ENCODE measurements at places on chromosomes 1 and 21.

DNA sequence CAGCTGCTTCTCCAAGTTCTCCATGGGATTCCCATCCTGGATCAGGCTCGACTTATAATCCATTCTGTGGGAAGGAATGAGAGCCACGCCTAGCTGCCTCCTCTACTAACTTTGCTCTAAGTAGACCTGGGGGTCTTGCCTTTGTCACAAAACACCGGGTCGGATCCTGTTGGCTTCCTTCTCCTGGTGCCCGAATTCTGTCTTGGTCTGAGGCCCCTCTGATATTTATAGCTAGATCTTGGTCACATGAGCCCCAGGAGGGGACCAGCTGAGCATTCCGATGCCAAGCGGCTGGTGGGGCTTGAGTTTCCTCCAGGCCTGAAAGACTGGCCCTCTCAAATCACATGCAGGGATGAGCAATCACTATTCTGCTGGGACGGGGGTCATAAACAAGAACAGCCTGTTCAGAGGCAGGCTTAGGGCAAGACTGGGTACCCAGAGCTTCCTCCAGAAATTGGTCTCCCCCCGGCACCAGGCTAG, at the start of gene TRIM63:
TRIM63 (minus strand) TSS at position 199 of the 480 bp plus-strand sequence; CDS start at position 63, 136 bp downstream.
- no peak for DNase-seq

- no peak for DNase-seq
These were observed 75.0 kb downstream of the MRPS6 start for GRCh38 chr21:34148419-34148804.

GRCh38 chr1:82507011-82507410, 706.3 kb downstream of the ADGRL2 start:
- DNase-seq, result no peak

GRCh38 chr1:174982971-174983689, 16.6 kb upstream of the CACYBP start:
- no peak for DNase-seq

DNA sequence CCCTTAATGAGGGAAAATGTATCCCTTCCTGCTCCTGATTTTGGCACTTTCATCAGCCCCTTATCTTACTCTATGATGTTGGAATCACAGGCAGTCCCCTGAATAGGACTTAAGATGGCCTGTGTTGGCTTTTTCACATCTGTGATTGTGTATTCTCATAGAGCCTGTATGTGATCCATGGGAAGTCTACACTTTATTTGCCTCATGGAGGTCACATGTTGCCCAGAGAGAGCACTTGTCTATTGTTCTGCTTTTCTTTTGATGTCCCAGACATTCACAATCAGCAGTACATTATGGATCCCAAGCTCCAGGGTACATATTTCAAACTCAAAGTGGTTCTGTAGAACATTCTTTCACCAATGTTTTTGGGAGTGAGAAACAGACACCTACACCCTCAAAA, 885.2 kb upstream of the ADGRL2 start:
- DNase-seq, result no peak

GRCh38 chr1:162397039-162397448, 14.9 kb downstream of the SH2D1B start:
- no peak for DNase-seq

GRCh38 chr1:66533804-66534740, at the start of gene SGIP1:
Gene SGIP1, plus strand, starts transcription at chr1:66534153. Its CDS starts 206 bp downstream, at chr1:66534359.
- no peak for DNase-seq

DNA sequence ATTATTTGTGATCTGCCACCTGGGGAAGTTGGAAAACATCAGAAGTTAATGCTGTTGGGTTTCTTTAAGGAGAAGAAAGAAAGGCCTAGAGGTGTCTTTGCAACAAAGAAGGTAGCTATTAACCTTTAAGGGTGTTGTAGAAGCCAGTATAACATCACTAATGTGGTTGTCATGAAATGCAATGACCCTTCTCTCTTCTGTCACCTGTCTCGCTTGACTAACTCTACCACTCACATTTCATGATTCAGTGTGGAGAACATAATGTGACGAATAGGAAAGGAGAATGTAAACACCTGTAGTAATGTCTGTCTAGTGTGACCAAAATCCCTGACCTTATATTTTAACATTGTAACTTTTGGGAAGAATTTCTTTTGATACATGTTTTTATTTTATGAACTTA, 211.7 kb upstream of the UBE2U start:
- no peak for DNase-seq

DNA sequence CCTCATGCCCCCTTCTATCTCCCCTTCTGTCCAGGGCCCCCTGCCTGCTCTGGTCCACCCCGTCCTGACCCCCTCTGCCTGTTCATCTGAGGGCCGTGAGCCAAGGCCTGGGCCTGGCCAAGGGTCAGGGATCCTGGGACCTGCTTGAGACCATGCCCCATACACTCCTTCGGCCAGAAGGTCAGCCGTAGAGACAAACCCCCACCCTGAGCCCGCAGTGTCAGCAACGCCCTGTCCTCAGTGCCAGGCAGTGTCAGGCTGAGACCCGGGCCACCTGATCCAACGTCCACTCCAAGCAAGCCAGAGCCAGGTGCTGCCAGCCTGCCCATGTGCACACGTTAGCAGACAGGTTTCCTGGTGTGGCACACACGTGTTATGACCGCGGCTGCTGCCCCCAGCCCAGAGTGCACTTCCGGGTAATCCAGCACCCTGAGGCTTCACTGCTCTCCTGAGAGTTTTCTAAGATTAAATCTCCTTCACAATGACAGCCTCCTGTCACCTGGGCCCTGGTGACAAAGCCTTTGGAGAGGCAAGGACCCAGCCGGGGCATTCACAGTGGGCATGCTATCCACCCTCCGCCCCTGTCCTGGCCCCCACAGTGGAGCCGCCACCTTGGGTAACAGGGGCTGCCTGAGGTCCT, 10.1 kb upstream of the SAMD11 start:
- no peak for DNase-seq

DNA sequence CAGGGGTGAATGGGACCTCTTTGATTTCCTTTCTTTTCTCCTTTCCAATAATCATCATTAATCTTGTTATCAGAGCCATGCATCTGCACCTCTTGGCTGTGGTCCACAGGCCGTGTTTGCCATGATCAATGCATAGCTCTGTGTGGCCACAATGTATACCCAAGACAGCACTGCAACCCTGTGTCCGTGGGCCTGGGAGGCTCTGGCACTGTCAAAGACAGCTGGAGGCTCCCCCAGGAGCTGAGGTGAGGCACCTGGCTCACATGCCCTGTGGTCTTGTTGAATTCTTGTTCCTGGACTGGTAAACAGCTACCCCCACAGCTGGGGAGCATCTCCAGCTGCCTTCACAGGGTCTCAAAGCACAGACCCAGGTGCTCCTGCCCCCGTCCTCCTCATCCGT, 67.2 kb upstream of the SELENON start:
- no peak for DNase-seq

DNA sequence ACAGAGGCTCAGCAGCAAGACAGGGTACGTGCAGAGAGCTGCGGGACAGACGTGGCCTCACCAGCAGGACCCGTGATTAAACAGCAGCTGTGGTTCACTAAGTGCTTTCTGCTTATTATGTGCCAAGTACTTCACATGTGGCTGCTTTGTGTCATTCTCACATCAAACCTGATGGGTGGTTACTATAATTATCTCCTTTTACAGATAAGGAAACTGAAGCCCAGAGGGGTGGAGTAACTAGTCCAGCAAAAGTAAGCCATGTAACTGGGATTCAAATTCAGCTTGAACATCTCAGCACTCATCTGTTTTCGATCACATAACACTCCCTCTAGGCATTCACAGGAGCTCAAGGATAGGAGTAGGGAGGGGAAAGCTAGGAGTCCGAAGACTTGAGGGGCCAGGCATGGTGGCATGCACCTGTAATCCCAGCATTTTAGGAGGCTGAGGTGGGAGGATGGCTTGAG, 50.8 kb upstream of the CLIC4 start:
- no peak for DNase-seq
